ENCODE measurements at places on chromosomes 4 and X.

DNA sequence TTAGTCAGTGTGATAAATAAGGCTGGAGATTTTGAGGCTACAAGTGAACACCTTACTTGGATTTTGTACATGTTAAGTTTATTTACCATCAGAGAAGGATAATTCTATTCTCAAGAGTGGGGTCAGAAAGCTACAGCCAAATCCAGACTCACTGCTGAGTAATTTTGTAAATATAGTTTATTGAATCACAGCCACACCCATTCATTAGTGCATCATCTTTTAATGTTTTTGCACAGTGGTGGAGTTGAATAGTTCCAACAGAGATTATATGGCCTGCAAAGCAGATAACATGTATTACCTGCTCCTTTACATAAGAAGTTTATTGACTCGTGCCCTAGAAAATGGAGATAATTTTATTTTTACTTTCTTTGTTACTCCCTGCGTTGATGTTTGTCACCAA, 60.4 kb downstream of the PCDH18 start:
- no peak for DNase-seq

DNA sequence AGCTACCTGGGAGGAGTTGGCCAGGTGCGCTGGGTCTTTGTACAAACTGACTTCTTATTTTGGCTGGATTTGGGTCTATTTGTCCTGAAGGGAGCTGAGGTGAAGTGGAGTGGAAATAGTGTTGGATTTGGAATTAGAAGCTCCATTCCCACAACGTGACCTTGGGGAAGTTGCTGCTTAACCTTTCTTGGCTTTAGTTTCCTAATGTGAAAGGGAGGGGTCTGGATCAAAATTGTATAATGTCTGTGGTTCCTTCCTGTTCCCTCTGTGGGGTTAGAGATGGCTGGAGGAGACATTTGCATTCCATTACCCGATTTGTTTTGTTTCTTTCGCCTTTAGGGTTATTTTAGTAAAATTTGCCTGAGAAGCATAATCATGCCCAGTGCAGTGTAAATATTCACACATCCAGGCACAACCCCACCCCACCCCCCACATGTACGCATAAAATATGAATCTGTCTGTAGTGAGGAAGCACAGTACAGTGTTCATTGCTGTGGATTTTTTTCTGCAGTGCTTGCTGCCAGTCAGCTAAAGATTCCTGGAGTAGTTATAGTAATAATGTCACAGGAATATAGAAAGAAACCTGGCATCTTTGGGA, 21.5 kb downstream of the JADE1 start:
- DNase-seq = no peak

DNA sequence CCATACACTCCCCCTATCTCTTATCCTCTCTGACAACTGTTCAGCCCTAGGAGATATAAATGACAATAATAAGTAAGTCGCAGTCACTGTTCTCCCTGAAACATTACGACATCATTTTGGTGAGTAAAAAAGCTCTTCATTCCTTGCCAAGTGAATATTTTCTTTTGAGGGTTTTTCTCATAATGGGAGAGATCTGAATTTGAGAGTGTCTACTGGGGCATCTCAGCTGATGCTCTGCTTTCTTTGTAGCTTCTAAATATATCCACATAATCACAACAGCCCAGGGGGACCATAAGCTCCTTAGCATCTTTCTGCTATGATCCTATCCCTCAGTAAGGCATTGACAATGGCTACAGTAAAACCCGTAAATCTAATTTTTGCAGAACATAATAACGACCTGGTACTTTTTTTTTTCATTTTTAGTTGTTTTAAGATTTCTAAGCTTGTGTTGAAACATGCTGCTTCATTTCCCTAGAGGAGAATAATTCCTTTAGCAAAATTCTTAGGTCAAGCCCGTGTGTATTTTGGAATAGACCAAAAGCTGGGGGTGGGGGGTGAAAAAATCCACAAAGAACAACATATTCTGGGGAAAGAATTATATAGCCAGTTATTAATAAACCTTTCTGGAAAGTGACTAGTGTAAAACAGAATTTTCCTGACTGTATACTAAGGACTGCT, 78.1 kb upstream of the GPM6B start:
- no peak for DNase-seq

GRCh38 chr4:8910822-8911315, 39.2 kb upstream of the HMX1 start:
- no peak for DNase-seq

DNA sequence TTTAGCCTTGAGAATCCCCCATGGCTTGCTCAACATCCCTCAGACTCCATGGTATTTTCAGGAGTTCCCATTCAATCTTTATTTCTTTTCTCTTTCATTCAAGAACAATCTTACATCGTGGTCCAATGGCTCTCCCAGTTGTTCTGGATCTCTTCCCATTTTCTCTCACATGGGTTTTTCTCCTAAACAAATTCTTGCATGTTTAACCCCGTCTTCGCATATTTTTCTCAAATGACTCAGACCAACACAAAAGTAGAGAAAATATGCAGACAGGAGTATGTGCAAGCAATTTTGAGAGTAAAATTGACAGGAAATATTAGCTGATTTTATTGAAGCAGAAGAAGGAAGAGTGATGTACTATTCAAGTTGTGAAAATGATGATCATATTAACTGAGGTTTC, 396.4 kb upstream of the TRAM1L1 start:
- DNase-seq = no peak

GRCh38 chr4:6472387-6473263, at the start of gene PPP2R2C:
PPP2R2C (minus strand) TSS chr4:6472614; CDS start chr4:6472229, 385 bp downstream.
- DNase-seq = no peak

GRCh38 chr4:152806501-152807125, 26.9 kb downstream of the ARFIP1 start:
- DNase-seq = no peak

DNA sequence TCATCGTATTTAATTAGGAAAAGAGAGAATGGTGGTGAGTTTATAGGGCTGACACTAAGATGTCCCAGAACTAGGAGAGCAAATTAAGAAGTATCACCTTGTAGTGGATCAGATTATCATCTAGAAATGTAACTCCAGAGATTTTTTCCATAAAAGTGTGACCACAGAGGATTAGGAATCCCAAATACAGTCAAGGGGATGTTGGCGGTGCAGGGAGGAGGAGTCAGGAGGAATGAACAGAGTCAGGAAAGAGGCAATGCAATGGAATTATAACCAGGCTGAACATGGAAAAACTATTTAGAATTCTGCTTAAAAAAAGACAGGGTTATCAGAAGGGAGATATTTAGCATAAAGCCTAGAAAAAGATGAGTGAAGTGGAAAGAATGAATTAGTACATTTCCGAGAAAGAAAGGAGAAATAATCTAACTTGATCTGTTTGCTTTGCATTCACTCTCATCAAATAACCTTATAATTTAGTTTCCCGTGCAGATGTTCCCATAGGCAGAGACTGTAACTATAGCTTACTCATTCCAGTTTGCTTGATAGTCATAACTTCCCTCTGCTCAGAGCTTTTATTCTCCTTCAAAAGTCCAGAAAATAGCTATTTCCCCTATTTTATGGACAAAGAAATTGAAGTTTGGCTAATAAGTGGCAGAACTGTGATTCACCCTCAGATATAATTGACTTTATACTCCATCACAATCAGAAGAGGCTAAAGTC, 56.4 kb downstream of the SCFD2 start:
- DNase-seq = no peak

DNA sequence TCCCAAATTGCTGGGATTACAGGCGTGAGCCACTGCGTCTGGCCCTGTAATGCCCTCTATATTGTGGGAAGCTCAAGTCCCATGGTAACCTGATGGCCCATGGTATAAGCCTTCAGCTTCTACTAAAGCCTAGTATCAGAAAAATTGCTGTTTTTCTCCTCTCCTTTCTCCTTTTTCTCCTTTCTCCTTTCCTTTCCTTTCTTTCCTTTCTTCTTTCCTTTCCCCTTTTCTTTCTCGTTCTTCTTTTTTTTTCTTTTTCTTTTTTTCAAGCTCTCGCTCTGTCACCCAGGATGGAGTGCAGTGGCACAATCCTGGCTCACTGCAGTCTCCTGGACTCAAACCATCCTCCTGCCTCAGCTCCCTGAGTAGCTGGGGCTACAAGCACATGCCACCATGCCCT, 740.7 kb downstream of the FAM133A start:
- DNase-seq = no peak

GRCh38 chrX:108091878-108092291, 307 bp downstream of the ATG4A start:
- DNase-seq = no peak

DNA sequence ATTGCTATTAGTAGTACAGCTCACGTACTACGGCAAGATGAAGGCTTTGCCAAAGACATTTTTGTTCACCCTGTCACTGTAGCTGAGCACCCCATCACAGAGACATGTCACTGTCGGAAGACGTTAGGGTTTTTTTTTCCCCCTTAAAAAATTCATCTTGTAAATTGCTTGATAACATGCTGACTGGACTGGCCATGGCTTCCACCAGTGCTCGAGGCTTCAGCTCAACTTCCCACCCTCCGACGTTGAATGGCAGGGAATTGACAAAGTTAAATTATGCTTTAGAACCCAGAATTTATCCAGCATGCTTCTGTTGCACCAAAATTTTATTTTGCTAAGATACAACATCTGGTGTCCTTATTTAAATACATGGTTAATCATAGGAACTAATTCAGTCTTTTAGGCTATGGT, 707 bp upstream of the OTUD4 start:
- DNase-seq = no peak

DNA sequence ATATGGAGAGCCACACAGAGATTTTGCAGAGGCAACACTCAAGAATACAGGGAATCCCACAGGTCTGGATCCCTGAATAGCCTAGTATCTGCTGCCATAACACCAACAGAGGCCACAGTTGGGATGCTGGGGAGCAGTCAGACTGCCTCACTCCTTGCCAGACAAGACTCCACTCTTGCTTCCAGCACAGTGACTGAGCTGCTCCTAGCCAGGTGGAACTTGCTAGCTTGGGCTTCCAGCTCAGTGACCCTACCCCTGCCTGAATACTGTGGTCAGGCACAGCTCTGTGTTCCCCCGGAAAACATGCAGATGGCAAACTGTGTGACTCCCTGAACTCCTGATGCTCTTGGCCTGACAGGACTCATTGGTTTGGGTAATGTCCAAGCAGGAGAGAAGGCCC, 251.8 kb downstream of the KCTD8 start:
- no peak for DNase-seq

All from activated T-helper 1 cell treated with anti-CD3 and anti-CD28 coated beads, Interleukin-12 subunit alpha, Interleukin-12 subunit beta, Interleukin-2, Interleukin-4 antibody, amounts not matched to agents 30 ng/mL and 10 ng/mL and 1 ng/mL, durations not matched to agents 14 hours and 24 hours and 36 hours (primary cell).